ENCODE measurements at places on chromosomes 4 and X.
A peak's percentile ranks its signal among the peaks of the same experiment; 100 is the strongest.

GRCh38 chr4:138140879-138141278 lies 101.3 kb downstream of the SLC7A11 start:
- no peak for DNase-seq

DNA sequence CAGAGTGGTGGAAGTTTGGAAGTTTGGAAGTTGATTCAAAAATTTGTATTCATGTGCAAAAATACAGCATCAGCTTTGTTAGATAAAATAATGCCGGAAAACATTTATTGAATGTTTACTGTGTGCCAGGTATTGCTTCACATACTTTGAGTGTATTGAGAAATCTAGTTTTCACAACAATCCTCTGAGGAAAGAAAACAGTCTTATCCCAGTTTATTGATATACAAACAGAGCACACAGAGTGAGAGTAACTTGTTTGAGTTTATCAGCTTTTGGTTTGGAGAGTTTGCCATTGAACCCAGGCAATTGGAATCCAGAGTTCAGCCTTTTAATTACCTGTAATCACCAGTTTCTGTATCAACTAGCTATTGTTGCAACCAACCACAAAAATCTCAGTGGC lies 127.2 kb upstream of the RPS6KA3 start:
- peak; percentile 12 for DNase-seq

GRCh38 chr4:10606483-10607155 lies 77.9 kb downstream of the CLNK start:
- no peak for DNase-seq

GRCh38 chr4:154399259-154399974 lies 92.2 kb downstream of the DCHS2 start:
- DNase-seq, result peak; percentile 71

- DNase-seq, result no peak
Observed at GRCh38 chrX:123906557-123907316, 46.9 kb downstream of the XIAP start.

DNA sequence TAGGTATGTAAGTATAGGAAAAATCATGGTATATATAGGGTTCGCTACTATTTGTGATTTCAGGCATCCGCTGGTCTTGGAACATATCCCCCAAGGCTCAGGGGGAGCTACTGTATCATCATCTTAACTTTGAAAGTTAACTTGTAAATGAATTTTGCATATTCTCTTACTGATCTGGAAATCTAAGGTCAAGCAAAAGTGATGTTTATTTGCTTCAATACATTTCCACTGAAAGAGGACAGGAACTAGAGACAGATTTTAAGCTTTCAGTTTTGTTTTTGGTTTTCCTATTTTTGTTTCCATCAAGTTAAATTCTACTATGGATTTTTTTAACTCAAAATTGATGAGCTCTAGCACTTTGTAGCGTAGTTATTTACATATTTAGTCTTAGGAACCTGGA lies 56.2 kb downstream of the NAF1 start:
- DNase-seq, result no peak

DNA sequence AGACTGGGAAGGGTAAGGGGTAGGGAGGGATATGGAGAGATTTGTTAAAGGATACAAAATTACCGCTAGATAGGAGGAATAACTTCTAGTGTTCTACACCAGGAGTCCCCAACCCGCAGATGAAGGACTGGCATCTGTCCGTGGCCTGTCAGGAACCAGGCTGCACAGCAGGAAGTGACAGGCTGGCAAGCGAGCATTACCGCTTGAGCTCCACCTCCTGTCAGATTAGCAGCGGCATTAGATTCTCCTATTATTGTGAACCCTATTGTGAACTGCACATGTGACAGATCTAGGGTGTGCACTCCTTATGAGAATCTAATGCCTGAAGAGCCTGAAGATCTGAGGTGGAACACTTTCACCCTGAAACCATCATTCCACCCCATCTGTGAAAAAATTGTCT lies 27.9 kb upstream of the BBS7 start:
- no peak for DNase-seq

GRCh38 chr4:121582296-121582695 lies 114.5 kb downstream of the ANXA5 start:
- DNase-seq, result no peak

DNA sequence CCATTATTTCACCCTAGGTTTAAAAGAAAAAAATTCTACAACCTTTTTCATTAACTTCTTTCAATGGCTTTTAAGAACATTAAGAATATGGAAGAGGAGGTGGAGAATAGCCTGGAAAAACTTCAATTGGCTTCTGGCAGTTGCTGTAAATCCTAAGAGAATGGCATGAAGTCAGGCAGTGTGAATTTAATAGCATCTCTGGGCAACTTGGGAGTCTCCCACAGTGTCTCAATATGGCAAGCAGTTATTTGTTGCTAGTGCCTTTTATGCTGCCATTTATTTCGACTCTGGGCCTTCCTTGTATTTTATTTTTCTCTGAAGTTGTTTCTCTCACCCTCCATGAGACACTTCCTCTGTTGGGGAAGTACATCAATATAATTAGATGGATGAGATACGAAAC lies 322.1 kb downstream of the CBLL2 start:
- no peak for DNase-seq

- no peak for DNase-seq
Observed at GRCh38 chrX:103781706-103782105, 5.1 kb downstream of the PLP1 start.

DNA sequence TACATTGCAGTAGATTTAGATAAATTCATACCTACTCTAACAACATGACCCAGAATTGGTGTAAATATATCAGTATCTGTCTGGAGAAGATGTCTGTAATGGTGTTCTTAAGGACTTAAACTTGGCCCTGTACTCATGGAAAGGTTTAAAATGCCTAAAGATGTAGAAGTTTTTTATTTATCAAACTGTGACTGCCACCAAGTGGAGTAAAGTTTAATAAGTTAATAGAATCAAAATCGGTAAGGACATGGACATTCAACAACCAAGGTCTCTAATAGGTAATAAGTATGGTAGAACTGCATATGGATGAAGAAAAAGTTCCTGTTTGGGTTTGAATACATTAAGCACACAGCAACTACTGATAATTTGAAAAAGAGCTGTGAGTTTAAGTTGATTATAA lies 474.0 kb upstream of the NDST3 start:
- DNase-seq, result no peak

DNA sequence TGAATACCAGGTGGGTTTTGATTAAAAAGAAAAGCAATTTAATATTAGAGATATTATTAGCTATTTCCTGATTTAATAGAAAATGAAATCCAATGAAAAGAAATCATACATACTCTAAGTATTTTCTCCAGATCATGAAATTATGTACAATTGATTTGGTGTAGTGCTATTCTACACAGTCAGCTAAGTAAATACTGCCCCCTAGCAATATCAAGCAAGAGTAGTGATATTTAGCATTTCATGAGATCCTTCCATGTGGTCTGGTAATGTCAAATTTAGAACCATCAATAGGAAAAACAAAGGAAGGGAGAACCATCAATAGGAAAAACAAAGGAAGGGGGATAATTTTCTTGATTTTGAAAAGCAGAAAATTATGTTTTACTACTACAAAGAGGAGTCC lies 114.6 kb downstream of the TBCK start:
- DNase-seq, result peak; percentile 6

GRCh38 chrX:37776987-37777325 lies 2.9 kb upstream of the CYBB start:
- no peak for DNase-seq

GRCh38 chrX:115251458-115252233 lies 17.8 kb upstream of the LRCH2 start:
- DNase-seq, result no peak

GRCh38 chr4:159222043-159222552 lies 119.2 kb downstream of the RAPGEF2 start:
- DNase-seq, result no peak

DNA sequence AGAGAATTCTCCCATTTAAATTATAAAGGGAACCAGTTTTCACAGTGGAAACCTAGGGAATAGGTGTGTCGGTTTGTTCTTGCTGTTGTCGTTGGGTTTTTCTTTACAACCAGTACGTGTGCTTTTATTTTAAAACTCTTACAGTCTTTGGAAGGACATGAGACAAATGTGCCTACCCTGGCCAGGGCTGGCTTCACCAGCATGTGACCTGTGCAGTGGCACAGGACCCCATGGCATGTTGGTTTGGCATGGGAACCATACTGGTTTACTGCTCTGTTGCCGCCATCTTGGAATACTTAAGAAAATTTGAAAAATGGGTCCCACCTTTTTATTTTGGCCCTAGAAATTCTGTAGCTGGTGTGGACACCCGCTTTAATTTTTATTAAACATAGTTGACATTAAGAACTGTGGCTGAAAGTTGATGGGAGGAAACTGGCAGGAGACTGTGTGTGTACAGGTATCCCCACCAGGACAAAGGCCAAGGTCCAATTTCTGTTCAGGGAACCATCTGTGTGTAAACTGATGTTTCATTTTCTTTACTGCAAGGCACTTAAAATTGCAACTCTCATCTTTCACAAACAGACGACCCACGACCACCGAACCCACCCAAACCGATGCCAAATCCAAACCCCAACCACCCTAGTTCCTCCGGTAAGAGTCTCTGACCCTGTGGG lies 28.8 kb downstream of the CD99 start:
- DNase-seq, result no peak

- DNase-seq, result no peak
Observed at GRCh38 chr4:17616283-17616682, 1.8 kb downstream of the MED28 start.

DNA sequence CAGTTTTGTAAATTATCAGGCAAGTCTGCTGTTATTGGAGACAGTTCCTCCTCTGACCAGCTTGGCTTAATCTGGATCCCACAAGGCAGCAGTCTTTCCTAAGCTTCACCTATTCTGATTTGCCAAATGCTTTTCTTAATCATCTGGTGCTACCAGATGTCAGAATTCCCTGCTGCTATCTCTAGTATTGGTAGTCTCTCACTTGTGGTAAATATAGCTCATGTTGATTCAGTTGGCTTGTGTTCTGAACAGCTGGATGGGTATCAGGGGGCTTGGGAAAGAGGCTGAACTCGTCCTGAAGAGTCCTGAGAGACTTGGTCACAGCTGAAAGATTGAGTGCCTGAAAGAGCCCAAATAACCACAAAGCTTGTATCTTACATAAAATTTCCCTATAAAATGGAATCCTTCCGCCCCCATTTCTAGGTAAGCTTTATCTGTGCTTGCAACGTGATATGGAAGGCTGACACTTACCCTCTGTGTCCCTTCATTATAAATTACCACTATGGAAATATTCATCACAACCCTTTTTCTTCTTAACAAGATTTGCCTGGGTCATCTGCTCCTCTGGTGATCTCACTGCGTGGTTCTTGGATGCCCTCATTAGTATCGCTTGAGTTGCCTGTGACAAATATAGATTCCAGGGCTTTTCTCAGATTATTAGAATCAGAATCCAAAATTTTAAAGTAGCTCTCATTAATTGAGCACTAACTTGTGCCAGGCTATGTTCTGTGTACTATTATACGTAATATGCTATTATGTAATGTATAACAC lies 104.1 kb upstream of the GPRIN3 start:
- DNase-seq, result no peak

- no peak for DNase-seq
Observed at GRCh38 chrX:31170792-31171191, 99.0 kb upstream of the FTHL17 start.

GRCh38 chrX:40468033-40468846 lies 112.5 kb upstream of the ATP6AP2 start:
- DNase-seq, result peak; percentile 61

GRCh38 chr4:177293208-177294033 lies 16.3 kb upstream of the NEIL3 start:
- DNase-seq, result no peak

DNA sequence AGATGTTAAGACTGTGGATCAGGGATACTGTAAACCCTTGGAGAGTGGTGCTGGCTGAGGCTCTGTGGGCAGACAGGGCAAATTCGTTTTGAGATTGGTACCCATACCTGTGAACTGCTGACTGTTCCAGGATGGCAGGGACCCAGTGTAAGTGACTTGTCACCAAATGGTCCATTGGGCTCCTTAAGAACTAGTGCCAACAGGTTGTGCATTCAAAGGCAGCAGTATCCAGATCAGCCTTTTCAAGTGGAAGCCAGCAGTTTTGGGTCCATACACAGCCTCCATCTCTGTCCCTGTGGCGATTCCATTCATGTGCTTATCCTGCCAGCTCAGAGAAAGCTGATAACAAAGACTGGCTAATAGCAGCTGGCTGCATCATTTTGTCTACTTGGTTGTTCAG lies 84.0 kb upstream of the SCOC start:
- no peak for DNase-seq

DNA sequence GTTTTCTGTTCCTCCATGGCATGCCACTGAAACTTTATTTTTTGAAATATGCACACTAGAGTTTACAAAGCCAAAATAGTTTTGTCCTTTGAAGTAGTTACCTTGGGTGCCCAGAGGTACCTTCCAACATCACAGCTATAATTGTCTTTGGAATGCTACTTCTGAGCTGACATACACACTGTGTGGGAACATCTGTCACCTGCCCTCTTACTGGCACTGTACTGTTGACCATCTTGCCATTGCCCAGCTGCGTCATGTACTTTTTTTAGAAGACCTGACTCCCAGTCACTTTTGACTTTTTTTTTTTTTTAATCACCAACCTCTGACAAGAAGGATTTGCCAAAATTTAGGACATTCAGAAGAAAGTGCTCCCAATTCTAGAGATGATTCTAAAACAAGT lies 200.5 kb upstream of the CXorf66 start:
- no peak for DNase-seq

GRCh38 chrX:69501429-69501828 lies 2.7 kb upstream of the NALF2 start:
- no peak for DNase-seq

DNA sequence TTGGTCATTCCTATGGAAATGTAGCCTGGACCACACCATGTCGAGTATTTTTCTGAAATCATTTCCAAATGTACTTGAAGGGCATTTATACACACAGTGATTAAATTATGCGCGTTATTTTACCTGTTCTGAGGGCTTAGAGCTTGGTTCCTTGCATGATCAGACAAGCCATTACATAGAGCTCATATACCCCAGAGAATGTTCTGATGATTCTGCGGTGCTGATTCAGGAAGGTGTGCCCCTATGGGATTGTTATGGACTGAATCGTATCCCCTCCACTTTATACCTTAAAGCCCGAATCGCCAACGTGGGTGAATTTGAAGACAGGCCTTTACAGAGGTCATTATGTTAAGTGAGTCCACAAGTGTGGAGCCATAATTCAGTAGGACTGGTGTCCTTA lies 848.9 kb downstream of the TRIML1 start:
- DNase-seq, result no peak

DNA sequence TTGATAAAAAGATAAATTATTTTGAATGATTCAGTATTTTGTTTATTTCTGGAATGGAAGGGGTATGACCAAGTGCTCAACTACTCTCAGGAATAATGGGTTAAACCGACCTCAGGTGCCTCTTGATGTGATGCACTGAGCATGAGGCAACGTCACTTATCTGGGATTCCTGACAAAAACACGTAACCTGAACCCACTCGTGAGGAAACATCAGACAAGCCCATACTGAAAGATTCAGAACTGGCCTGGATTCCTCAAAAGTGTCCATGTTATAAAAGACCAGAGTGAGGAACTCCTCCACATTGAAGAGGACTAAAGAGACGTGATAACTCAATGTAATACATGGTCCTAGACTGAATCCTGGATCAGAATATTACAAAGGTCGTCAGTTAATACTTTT lies 144.0 kb downstream of the FNIP2 start:
- no peak for DNase-seq

- DNase-seq, result no peak
Observed at GRCh38 chr4:2836391-2836859, 7.2 kb upstream of the ADD1 start.

Measured in AG08395 (cell line).